ENCODE measurements at places on chromosomes 5 and 9.

DNA sequence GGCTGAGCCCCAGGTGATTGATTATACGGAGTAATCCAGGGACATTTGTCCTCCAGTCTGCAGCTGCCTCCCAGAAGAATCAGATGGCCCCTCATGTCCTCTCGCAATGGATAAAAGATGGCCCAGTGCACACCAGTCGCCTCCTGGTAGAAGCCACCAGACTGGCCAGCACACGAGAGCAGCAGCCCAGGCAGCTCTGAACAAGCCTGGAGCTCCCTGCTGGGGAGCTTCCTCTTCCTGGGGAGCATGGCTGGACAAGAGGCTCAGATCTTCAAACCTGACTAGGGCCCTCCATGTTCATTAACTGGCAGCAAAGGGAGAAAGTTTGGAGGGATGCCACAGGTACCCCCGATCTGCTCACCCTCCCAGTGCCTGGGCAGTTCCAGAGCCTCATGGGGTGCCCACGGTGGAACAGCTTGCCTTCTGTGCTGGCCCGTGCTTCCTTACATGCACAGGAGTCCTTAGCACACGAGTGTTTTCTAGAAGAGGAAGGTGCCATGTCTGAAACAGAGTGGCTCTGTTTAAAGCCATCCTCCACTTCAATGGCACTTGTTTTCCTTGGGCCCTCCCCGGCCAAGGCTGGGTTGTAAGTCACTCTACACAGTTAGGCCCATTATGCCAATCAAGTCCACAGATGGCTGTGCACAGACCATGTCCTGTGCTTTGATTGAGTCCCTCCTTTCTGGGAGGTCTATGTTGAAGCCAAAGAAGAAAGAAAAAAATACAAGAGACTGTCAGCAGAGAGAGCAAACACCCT, 75.6 kb downstream of the PRRT1B start:
- no peaks in the 10 kb centered on the region for H3K27me3 ChIP-seq
- no peak overlapping the region for H3K4me3 ChIP-seq
- no peak for DNase-seq
- H3K4me1 ChIP-seq: peaks cover 4% of the 10 kb centered on the region
- no peak overlapping the region for H3K27ac ChIP-seq

GRCh38 chr9:91296354-91296753, 65.4 kb downstream of the AUH start:
- DNase-seq: no peak
- no peak overlapping the region for H3K27ac ChIP-seq
- H3K27me3 ChIP-seq: no peaks in the 10 kb centered on the region
- no peak overlapping the region for H3K4me3 ChIP-seq
- H3K36me3 ChIP-seq: no peaks in the 10 kb centered on the region

GRCh38 chr5:151118913-151119575, 38.2 kb upstream of the TNIP1 start:
- H3K36me3 ChIP-seq: peaks cover 89% of the 10 kb centered on the region
- no peak overlapping the region for H3K4me3 ChIP-seq

DNA sequence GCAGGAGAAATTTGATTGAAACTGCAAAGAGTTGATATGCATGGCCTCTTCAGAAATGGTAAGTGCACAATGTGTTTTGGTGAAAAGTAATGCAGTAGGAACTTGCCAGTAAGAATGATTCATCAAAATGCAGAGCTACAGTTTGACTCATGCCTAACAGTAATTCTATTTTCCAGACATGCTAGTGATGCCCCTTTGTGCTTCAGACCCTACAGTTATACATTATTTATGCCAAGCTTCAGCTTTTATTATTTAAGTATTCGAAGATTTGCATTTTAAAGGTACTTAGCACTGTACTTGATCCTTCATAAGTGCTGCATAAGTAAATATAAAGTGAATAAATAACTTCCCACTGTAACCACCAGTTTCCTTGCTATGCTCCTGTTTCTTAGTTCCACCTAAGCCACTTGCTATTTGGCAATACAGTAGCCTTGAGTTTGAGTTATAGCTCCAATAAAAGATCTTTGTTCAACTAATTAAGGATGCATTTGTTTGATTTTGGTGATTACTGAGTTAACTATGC, 3.6 kb upstream of the SPATA31E1 start:
- no peaks in the 10 kb centered on the region for H3K36me3 ChIP-seq
- no peak for DNase-seq
- H3K4me3 ChIP-seq: no peak overlapping the region
- no peaks in the 10 kb centered on the region for H3K27me3 ChIP-seq

GRCh38 chr9:13807118-13807517, 506.8 kb downstream of the NFIB start:
- no peak overlapping the region for H3K27ac ChIP-seq
- H3K36me3 ChIP-seq: no peaks in the 10 kb centered on the region
- no peak for DNase-seq
- H3K27me3 ChIP-seq: no peaks in the 10 kb centered on the region
- no peaks in the 10 kb centered on the region for H3K4me1 ChIP-seq

DNA sequence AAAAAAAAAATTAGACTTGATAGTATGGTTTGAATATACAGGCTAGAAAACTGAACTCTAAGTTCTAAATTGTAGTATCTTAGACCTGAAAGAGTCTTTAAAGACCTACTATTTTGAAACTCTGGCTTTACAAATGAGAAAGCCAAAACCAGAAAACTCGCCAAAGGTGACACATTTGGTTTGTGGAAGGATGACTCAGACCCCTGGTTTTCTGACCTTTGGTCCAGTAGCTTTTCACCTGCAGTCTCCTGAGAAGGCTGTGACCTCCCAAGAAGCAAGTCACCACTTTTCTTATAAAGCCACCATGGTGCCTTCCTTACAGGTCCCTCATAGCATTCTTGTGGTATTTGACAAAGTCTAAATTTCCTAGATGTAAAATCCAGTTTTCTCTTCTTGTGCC, 102.1 kb upstream of the CEP78 start:
- H3K4me3 ChIP-seq: no peak overlapping the region
- no peaks in the 10 kb centered on the region for H3K36me3 ChIP-seq
- peaks cover 8% of the 10 kb centered on the region for H3K4me1 ChIP-seq
- no peak overlapping the region for H3K27ac ChIP-seq

DNA sequence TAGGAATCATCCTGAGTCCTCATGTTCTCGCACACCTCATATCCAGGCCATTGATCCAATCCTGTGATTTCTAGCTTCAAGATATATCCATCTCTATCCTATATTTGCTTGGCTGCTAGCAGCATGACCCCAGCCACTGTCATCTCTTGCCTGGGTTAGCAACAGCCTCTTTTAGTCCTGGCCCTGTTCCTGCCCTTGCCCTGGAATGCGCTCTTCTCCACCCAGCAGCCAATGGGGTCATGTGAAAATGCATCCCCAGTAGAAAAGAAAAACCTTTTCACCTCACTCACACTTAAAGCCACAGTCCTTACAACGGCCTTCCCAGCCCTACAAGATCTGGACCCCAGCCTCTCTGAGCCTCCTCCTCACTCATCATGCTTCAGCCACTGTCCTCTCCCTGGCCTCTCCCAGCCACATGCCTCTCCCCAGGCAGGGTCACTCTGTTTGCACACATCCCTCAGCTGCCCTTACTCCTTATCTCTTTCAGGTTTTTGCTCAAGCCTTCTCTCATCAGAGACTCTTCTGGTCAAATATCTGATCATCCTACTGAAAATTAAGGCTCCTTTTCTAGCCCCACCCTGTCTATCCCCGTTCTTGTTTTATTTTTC, 34.3 kb upstream of the NR3C1 start:
- H3K4me1 ChIP-seq: no peaks in the 10 kb centered on the region
- no peak for DNase-seq
- H3K36me3 ChIP-seq: no peaks in the 10 kb centered on the region
- no peak overlapping the region for H3K4me3 ChIP-seq
- H3K27ac ChIP-seq: no peak overlapping the region
- H3K27me3 ChIP-seq: no peaks in the 10 kb centered on the region

GRCh38 chr9:104494808-104495207, 9.3 kb upstream of the OR13F1 start:
- no peak overlapping the region for H3K4me3 ChIP-seq
- no peaks in the 10 kb centered on the region for H3K27me3 ChIP-seq
- no peaks in the 10 kb centered on the region for H3K36me3 ChIP-seq
- no peaks in the 10 kb centered on the region for H3K4me1 ChIP-seq
- H3K27ac ChIP-seq: no peak overlapping the region
- no peak for DNase-seq

DNA sequence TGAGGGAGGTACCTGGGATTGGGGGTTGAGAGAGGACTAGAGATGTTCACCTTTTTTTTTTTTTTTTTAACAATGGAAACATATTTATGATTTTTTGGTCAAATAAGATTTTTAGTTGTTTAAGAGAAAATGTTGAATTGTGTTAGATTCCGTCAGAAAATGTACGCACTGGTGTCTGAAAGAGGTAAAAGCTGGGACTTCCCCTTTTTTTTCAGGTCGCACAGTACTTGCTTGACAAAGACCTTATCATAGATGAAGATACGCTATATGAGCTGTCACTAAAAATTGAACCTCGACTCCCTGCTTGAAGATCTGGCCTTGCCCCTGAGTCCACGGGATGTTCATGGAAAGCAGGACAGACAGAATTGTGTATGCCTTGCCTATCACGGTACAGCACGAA, 7.7 kb upstream of the CKMT2 start:
- H3K4me1 ChIP-seq: no peaks in the 10 kb centered on the region
- H3K36me3 ChIP-seq: no peaks in the 10 kb centered on the region
- no peak overlapping the region for H3K27ac ChIP-seq
- no peak overlapping the region for H3K4me3 ChIP-seq
- DNase-seq: no peak

GRCh38 chr5:149799119-149799623, 69.1 kb downstream of the PPARGC1B start:
- no peak for DNase-seq
- no peak overlapping the region for H3K4me3 ChIP-seq
- H3K36me3 ChIP-seq: no peaks in the 10 kb centered on the region
- H3K4me1 ChIP-seq: no peaks in the 10 kb centered on the region
- no peaks in the 10 kb centered on the region for H3K27me3 ChIP-seq

DNA sequence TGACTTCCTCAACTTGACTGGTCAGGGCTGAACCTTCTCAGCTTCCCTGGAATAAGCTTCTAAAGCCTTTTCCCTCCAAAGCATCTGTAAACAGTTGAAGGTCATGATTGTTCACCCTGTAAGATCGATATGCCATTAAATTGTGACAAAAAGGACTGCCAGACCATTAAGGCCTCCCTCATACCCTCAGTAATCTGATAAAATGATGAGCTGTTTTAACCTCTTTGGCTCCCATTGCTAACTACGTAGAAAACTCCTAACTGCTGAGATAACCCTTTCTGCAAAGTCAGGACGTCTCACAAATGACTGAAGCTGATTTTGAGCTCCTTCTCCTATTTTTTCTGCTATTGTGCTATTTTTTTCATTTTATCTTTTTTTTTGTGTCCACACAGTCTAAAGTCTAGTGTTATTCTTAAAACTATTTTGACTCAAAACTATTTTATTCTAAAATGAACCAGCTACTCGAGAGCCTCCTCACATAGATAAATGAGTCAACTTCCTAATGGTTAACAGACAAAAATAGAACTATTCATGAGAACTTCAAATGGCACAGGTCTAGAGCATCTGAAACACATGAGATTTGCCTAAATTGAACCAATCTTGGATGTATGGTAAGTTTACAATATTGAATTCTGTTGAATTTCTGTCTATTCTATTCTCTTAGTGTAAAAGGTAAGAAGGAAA, 395.6 kb upstream of the TLE4 start:
- H3K36me3 ChIP-seq: no peaks in the 10 kb centered on the region
- no peak overlapping the region for H3K27ac ChIP-seq
- no peaks in the 10 kb centered on the region for H3K27me3 ChIP-seq

DNA sequence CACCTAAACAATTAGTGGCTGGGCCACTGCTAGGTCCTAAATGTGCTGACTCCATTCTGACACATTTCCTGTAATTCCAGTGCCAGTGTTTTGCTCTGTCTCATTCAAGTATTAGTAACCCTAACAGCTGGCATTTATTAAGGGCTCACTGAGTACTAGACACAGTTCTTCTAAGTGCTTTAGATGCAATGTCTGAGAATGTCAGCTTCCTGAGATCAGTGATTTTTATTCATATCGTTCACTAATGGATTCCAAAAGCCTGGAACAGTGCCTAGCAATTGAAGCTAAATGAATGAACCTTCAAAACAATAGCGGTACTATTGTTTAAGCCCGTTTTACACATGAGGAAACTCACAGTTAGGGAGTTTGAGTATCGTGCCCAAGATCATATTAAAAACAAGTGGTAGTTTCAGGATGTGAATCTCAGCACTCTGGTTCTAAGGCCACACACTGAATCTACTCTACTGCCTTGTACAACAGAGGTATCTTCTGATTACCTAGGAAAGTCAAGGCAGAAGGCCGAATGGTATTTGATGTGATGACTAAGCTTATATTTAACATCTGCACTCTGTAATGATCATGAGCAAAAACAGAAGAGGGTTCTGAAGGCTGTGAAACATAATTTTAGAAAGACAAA, 304.0 kb downstream of the PJA2 start:
- DNase-seq: no peak
- H3K4me1 ChIP-seq: peaks cover 6% of the 10 kb centered on the region
- no peak overlapping the region for H3K4me3 ChIP-seq
- no peaks in the 10 kb centered on the region for H3K27me3 ChIP-seq

- H3K36me3 ChIP-seq: no peaks in the 10 kb centered on the region
- H3K27me3 ChIP-seq: no peaks in the 10 kb centered on the region
- DNase-seq: no peak
- no peaks in the 10 kb centered on the region for H3K4me1 ChIP-seq
- H3K27ac ChIP-seq: no peak overlapping the region
Measured at GRCh38 chr5:145470396-145470979, 364.7 kb downstream of the PRELID2 start.

- no peak overlapping the region for H3K4me3 ChIP-seq
- no peak overlapping the region for H3K27ac ChIP-seq
- no peaks in the 10 kb centered on the region for H3K36me3 ChIP-seq
- no peak for DNase-seq
- H3K27me3 ChIP-seq: no peaks in the 10 kb centered on the region
Measured at GRCh38 chr5:160432196-160432595, 10.5 kb downstream of the PTTG1 start.

DNA sequence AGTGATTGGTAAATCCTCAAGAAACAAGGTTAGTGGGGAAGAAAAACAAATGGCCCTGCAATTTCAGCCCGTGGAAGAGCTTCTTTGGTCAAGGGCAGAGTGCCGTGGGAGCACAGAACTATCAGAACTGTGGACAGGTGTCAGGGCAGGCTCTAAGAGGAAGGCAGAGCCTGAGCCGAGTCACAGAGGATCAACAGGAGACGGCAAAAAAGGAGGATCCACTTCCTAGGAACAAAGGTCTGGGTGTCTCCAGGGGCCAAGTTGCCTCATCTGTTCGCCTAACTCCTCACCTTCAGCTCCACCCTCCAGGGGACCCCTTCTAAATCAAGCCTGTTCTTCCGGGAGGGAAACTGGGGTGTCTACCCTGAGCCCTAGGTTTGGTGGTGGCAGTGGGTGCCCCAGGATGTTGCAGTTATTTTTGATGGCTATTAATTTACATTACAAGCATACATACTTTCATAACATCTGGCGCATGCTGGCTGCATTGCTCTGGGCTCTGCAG, 88.0 kb downstream of the FEM1C start:
- no peak overlapping the region for H3K4me3 ChIP-seq
- DNase-seq: no peak
- no peaks in the 10 kb centered on the region for H3K36me3 ChIP-seq
- H3K27ac ChIP-seq: no peak overlapping the region
